ENCODE measurements at places on chromosomes 2 and 18.

- no peak for DNase-seq
Measured at GRCh38 chr18:7158216-7158615, 40.6 kb upstream of the LAMA1 start.

GRCh38 chr18:22676423-22676822, 256.7 kb upstream of the RBBP8 start:
- no peak for DNase-seq

DNA sequence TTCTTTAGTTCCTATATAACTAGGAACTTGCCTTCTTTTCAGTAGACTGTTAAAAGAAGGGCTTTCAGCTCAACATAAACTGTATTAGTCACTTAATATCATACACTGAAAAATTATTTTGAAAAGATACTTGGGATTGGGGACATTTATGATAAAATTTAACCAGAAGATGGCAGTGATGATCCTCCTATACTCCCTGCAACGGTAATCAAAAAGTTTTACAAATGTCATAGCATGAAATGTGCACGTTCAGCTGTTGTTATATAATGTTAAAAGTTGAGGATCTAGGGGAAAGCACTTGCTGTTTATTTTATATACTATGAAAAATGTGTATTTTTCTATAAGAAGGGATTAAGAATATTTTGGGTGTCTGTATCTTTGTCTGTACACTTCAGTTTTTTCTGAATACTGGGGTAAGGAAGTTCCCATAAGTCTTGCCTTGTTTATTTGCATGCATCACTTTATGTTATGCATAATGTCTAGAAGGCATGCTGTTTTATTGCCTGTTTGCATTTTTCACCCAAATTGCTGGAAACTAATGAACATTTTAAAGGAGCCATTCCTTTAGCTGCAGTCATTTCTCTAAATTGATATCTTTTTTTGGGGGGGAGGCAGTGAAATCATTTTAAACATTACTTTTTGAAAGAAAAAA, 19.0 kb downstream of the DYNC1I2 start:
- no peak for DNase-seq

- DNase-seq, result no peak
Measured at GRCh38 chr2:176585791-176586190, 316.5 kb downstream of the MTX2 start.

DNA sequence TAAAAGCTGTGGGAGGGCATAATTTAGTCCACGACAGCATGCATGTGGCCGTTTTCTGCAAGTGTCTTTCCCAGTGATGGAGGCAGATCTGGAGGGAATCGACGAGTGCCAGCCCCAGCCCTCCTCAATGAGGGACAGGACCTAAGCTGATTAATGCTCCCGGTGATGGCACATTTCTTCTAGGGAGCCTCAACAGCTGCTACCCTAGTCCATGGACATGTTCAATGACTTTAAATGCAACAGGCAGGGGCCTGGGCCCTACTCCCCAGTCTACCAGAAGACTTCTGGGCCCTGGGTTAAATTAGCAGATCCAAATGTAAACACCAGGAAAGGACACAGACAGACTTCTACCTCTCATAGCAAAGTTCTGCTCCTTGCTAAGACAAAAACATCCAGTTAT, 155.1 kb downstream of the ACTR3 start:
- DNase-seq, result no peak

DNA sequence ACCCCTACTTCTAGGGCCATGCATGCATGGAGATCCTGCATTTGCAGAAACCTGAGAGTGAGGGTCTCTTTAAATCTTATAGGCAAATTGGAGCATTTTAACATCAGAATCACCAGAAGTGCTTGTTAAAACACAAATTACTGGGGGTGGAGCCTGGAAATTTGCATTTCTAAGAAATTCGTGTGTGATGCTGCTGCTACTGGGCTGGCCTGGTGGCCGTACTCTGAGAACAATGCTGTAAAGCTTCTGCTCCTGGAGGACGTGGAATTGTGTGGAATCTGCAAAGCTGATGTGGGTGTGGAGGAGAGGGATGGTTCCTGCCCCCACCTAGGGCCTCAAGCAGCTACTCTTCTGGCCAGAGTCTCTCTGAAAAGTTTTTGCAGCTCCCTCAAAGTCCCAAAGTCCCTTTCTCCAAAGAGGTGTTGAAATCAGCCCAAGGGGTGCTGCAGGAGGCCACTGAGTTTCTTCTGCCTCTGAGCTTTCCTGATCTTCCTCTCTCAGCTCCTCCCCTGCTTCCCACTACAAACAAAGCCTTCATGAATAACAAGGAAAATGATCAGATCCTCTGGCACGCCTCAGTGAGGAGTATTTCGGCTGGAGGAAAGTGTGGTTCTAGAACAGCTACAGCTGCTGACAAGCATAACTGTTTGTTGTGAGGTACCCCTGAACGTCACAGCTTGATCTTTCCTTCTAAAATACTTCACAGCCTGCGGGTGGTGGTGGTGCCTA, 508.3 kb downstream of the CNTNAP5 start:
- no peak for DNase-seq

All from T1000 (cell line).